ENCODE measurements at places on chromosomes 6 and 20. TPM values are rescaled to one million over a fixed set of nuclear protein-coding genes. Genes with fewer than 3 reads are reported as not detected.

DNA sequence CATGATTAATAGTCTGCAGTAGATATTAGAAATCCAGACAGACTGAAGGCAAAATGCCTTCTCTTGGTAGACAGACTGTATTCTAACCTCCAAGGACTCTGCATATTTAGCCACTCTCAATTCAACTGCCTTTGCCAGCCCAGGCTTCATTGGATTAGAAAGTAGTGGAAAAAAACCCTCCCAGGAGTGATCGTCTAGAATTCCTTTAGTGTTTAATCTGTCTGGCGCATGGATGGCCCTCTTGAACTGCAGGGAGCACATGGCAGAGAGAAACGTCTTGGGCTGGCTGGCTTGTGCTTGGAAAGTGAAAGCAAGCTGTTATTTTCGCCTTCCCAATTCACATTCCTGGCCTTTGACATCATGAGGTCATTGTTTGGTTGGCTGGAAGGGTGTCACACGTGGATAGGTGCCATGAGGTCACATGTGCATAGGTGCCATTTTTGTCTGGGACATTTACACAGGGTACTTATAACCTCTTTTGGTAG, 30.9 kb upstream of the NEDD9 start:
- H3K4me1 ChIP-seq, result peaks cover 18% of the 10 kb centered on the region
- no peaks in the 10 kb centered on the region for H3K27me3 ChIP-seq
- H3K36me3 ChIP-seq, result no peaks in the 10 kb centered on the region
- peak; percentile 80 for DNase-seq
- H3K4me3 ChIP-seq, result no peak overlapping the region
- peak overlapping the region; percentile 16 for H3K27ac ChIP-seq

GRCh38 chr6:36169023-36170007, 27.2 kb upstream of the BRPF3 start:
- no peak overlapping the region for H3K4me3 ChIP-seq
- no peak overlapping the region for H3K27ac ChIP-seq
- H3K36me3 ChIP-seq, result no peaks in the 10 kb centered on the region
- peaks cover 5% of the 10 kb centered on the region for H3K27me3 ChIP-seq
- H3K4me1 ChIP-seq, result no peaks in the 10 kb centered on the region

DNA sequence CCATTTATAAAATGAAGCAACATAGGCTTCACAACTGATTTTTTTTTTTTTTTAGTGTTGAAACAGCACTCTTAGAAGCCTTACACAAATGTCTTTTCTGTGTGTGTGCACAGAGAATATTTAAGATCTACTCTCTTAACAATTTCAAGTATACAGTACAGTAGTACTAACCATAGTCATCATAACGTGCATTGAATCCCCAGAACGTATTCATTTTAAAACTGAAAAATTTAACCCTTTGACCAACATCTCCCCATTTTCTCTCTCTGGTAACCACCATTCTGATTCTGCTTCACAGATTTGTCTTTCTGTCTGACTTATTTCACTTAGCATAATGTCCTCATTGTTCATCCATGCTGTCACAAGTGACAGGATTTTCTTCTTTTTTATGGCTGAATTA, 475.6 kb downstream of the RFPL4B start:
- H3K4me1 ChIP-seq, result no peaks in the 10 kb centered on the region
- no peaks in the 10 kb centered on the region for H3K27me3 ChIP-seq
- no peak for DNase-seq
- H3K36me3 ChIP-seq, result no peaks in the 10 kb centered on the region

- H3K4me3 ChIP-seq, result no peak overlapping the region
- no peaks in the 10 kb centered on the region for H3K27me3 ChIP-seq
- no peak for DNase-seq
Measured at GRCh38 chr6:18240230-18240629, 24.1 kb downstream of the DEK start.

The CLVS2 gene
- total RNA-seq, result not detected

The RAE1 gene
- total RNA-seq, result 31.1 TPM

DNA sequence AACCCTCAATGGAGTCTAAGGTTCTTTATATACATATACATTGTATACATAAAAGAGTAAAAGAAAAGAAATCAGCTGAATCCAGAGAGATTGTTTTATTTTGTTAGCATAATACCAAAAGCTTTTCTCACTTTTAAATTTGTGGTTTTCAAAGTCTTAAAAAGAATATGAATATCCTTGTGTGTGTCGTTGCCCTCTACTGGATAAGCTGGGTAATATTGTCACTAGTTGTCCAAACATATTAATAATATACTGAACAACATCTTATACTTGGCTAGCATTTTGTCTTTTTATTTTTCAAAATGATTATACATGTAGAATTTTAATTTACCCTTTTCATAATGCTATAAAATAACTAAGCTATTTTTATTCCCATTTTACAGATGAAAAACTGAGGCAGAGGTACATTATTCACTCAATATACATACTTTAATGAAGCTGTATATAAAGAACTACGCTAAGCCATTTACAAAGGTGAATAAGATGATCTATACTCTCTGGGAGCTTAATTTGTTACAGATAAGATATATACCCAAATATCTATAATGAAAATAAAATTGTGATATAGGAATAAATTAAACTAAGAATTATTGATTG, 531.7 kb downstream of the TFAP2B start:
- H3K4me3 ChIP-seq, result no peak overlapping the region
- H3K27me3 ChIP-seq, result no peaks in the 10 kb centered on the region
- H3K27ac ChIP-seq, result no peak overlapping the region
- H3K4me1 ChIP-seq, result no peaks in the 10 kb centered on the region
- no peaks in the 10 kb centered on the region for H3K36me3 ChIP-seq

Measured in astrocyte (in vitro differentiated cells and primary cell).